ENCODE measurements at places on chromosomes 6 and 20.

DNA sequence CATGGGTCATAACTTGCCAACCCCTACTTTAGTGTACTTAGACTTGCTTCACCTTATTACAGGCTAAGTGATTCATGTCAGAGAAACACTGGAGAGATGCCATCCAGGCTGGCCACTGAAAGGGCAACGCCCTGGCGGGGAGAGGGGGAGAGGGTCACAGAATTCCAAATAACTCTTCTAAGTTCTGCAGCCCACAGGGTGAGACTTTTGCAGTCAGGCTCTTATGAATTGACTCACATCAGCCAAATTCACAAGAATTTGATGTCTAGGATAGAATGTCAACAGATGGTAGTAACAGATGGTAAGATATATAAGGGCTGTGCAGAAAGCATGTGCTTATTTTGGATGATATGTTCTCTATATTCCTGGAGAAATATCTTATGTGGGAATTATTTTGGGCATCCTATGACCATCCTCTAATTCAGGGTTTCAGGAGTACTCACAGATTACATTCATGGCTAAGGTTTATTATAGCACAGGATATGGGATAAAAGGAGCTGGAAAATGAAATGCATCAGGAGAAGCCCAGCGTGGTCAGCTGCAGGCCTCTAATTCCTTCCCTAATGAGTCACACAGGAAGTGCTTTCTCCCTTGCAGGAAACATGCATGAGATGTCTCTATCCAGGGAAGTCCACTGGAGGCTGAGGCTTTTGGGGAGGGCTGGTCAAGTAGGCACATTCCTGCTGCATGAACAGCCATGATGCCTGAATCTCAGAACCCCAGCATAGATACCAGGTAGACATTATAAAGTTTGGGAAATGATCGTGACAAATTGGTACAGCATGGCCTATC is 58.7 kb upstream of the RIN2 start:
- DNase-seq, result no peak

- DNase-seq, result no peak
Measured at GRCh38 chr6:32058511-32058963, 20.3 kb downstream of the CYP21A2 start.

- DNase-seq, result no peak
Measured at GRCh38 chr6:92779746-92780145, 639.6 kb downstream of the EPHA7 start.

- no peak for DNase-seq
Measured at GRCh38 chr6:37137201-37138090, 32.5 kb upstream of the PIM1 start.

Measured in GDM1 (cell line).